Cardiac muscle cell (in vitro differentiated cells and primary cell): ENCODE measurements at places on chromosomes 5 and 9. TPM values are rescaled to one million over a fixed set of nuclear protein-coding genes. Genes with fewer than 3 reads are reported as not detected.
A peak's percentile ranks its signal among the peaks of the same experiment; 100 is the strongest.

The FBN2 gene
- 725 and 1,356 TPM in 2 replicates for polyA plus RNA-seq

DNA sequence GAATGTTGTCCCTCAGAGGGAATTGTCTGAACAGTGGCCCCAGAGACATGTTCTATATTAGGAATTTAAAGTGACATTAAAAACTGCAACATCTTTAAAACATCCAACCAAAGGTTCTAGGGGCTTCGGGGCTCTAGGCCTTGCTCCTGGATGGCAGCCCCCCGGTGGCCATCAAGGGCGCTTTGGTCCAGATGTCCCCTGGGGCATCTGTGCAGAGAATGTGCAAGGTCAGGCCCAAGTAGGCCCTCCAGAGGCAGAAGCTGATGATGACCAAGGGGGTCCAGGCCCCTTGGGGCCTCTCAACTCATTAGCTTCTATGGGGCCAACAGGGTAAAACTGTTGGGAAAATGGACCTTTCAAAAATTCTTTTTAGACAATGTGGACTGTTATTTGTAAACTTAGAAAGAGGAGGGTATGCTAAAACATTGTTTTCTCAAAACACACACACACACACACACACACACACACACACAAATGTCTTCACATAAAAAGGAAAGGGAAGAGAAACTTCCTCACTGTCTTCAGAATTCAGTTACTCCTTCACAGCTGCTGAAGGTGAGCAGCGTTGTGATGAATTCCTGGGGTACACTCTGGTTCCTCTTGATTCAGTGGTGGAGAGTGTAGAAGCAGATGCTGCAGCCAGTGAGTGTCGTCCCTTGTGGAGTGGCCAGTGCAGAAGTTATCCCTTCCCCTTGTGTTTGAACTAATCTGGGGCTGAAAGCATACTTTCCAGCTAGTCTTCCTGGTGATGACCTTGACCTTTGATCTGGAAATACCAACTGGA is 125.2 kb downstream of the WDR41 start:
- DNase-seq = peak; percentile 7
- H3K27me3 ChIP-seq = no peaks in the 10 kb centered on the region
- no peaks in the 10 kb centered on the region for H3K36me3 ChIP-seq
- H3K4me3 ChIP-seq = no peak overlapping the region
- no peak overlapping the region for H3K27ac ChIP-seq

DNA sequence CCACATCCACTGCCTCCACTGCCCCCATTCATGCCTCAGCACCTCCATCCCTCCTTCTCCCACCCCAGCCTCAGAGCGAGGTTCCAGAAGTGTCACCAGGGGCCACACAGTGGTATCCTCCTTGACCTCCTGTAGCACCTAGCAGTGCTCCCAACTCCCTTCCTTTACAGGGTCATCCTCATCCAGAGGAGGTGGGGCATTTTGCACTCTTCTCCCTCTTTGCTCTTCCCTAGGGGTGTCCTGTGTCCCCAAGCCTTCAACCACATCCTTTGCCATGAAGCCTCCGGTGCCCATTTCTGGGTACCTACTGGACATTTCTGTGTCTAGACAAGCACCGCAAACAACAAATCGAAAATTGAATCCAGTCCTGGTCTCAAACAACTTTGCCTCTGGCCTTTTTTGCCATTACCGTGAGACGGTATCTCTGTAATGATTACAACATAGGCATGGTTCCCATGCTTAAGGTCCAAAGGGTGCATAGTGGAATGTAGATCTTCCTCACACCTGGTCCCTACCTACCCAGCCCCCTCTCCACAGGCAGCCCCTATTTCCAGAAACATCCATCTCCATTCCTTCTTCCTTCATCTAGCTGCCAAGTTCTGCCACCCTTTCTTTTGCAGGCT is 17.6 kb downstream of the WWC1 start:
- peaks cover 26% of the 10 kb centered on the region for H3K27me3 ChIP-seq
- H3K36me3 ChIP-seq = no peaks in the 10 kb centered on the region
- DNase-seq = no peak
- H3K27ac ChIP-seq = no peak overlapping the region

The PCDHB12 gene
- 2.1 and 3.5 TPM in 2 replicates for polyA plus RNA-seq

GRCh38 chr9:68515326-68516017 is 25.2 kb downstream of the TMEM252 start:
- H3K36me3 ChIP-seq = peaks cover 15% of the 10 kb centered on the region
- no peaks in the 10 kb centered on the region for H3K27me3 ChIP-seq
- no peak overlapping the region for H3K27ac ChIP-seq
- peaks cover 6% of the 10 kb centered on the region for H3K4me1 ChIP-seq
- H3K4me3 ChIP-seq = no peak overlapping the region
- DNase-seq = peak; percentile 94

DNA sequence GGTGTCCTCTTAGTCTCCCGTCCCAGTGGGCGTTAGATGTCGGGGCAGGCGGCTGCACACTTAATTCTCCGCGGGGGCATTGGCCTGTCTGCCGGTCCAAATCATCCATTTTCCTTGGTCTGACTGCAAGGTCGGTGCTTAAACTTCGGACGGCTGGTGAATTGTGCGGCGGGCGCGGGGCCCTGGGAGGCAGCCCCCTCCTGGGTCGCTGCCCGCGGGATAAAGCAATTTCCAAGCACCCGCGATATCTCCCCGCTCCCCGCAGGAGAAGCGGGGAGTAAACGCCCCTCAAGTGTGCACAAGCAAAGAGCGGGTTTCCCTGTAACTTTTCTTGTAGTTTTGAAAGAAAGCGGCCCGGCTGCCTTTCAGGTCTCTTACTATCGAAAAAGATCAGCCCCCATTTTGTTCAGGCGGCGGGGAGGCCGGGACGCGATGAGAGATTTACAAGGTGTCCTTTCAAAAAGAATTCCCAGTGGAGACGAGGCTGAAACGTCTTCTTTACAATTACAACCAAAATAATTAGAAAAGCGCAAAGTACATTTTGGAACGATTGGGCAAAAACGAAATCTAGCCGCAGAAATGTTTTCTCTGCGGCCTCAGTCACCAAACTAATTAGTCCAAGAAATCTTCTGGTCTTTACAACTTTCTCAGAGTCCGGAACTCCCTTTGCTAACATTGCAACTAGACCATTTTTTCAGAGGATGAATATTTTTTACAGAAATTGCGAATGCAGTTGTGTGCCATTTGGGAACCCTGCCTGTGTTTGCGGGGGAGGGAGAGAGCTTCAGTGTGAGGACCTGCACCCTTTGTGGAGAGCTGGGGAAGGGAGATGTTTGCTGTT is 1.8 kb downstream of the IRX1 start:
- H3K27ac ChIP-seq = peak overlapping the region; percentile 74
- H3K4me3 ChIP-seq = peak overlapping the region; percentile 65
- no peak for DNase-seq
- peaks cover 6% of the 10 kb centered on the region for H3K36me3 ChIP-seq

The BNC2 gene
- polyA plus RNA-seq = 0.55 and 1.5 TPM in 2 replicates

The PNPLA7 gene
- polyA plus RNA-seq = 1.4 and 1.6 TPM in 2 replicates

The ACOT12 gene
- not detected in 2 replicates for polyA plus RNA-seq

The FAXDC2 gene
- 25.1 and 45.3 TPM in 2 replicates for polyA plus RNA-seq

DNA sequence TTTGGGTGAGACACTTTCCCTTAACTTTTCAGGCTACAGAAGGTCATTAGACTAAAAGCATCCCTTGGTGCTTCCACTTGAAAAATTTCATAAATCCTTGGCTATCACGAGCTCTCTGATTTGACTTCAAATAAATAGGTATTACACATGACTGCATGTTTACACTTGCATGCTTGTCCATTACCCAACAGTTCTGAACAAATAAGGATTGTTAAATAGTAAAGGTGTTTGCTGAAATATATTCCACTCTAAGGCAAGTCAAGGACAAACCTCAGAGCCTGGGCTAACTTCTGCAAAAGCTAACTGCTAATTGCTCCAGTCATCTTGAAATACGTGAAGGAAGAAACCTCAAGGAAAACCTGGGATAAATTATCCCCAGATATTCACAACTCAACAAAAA is 14.5 kb downstream of the FBXW2 start:
- no peak overlapping the region for H3K4me3 ChIP-seq
- no peak for DNase-seq
- no peaks in the 10 kb centered on the region for H3K4me1 ChIP-seq
- peak overlapping the region; percentile 39 for H3K27ac ChIP-seq
- H3K27me3 ChIP-seq = no peaks in the 10 kb centered on the region

GRCh38 chr9:80380301-80380700 is 808.5 kb downstream of the TLE4 start:
- H3K27me3 ChIP-seq = no peaks in the 10 kb centered on the region
- H3K4me1 ChIP-seq = no peaks in the 10 kb centered on the region
- no peaks in the 10 kb centered on the region for H3K36me3 ChIP-seq
- H3K27ac ChIP-seq = no peak overlapping the region
- DNase-seq = no peak

The TRIO gene
- 15.5 and 22.0 TPM in 2 replicates for polyA plus RNA-seq

GRCh38 chr5:133963493-133964128 is 4.8 kb downstream of the C5orf15 start:
- peaks cover 7% of the 10 kb centered on the region for H3K4me1 ChIP-seq
- H3K27me3 ChIP-seq = no peaks in the 10 kb centered on the region
- no peak for DNase-seq
- H3K27ac ChIP-seq = no peak overlapping the region
- H3K4me3 ChIP-seq = no peak overlapping the region

- H3K27ac ChIP-seq = no peak overlapping the region
- no peak for DNase-seq
- no peaks in the 10 kb centered on the region for H3K4me1 ChIP-seq
- no peak overlapping the region for H3K4me3 ChIP-seq
- no peaks in the 10 kb centered on the region for H3K36me3 ChIP-seq
Measured at GRCh38 chr5:100824635-100825034, 78.4 kb downstream of the ST8SIA4 start.

DNA sequence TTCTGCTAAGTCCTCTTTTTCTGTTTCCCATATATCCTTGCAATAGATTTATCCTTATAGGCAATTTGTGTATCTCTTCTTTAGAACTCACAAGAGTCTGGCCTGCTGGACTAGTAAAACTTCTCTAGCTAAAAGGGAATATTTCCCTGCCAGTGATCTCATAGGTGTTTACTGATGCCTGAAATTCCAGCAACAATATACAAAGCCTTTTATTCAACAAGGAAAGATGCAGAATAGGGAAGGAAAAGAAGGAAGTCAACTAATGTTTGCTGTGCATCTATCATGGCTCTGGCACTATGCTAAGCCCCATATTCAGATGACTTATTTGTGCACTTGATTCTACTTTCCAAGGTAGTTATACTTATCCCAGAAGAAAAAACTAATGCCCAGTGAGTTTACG is 160.0 kb upstream of the DMRTA1 start:
- no peak overlapping the region for H3K27ac ChIP-seq
- no peaks in the 10 kb centered on the region for H3K36me3 ChIP-seq
- DNase-seq = no peak
- H3K27me3 ChIP-seq = no peaks in the 10 kb centered on the region
- no peak overlapping the region for H3K4me3 ChIP-seq
- no peaks in the 10 kb centered on the region for H3K4me1 ChIP-seq

GRCh38 chr9:133742849-133743444 is 4.8 kb upstream of the SARDH start:
- DNase-seq = peak; percentile 84
- no peak overlapping the region for H3K4me3 ChIP-seq
- no peak overlapping the region for H3K27ac ChIP-seq
- no peaks in the 10 kb centered on the region for H3K27me3 ChIP-seq
- peaks cover 7% of the 10 kb centered on the region for H3K4me1 ChIP-seq

The PCDHB6 gene
- polyA plus RNA-seq = 0.26 and 0.37 TPM in 2 replicates

DNA sequence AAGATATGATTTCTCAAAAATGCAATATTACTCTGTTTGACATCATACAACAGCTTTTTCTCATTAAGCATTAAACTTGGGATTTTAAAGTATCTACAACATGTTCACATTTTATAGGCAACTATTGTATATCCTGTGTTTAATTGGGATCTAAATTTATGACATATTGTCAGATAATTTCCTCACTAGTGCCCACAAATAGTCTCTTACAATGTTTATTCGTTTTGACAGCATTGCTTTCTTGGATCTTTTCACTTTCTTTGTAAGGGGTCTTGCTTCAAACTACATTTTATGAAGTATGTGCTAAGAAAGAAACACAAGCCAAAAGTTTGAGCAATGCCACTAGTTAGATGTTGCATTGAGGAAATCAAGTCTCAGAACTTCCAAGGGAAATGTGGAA is 285.1 kb downstream of the TMEM167A start:
- H3K4me3 ChIP-seq = no peak overlapping the region
- H3K27me3 ChIP-seq = no peaks in the 10 kb centered on the region
- no peaks in the 10 kb centered on the region for H3K36me3 ChIP-seq
- no peak for DNase-seq
- no peak overlapping the region for H3K27ac ChIP-seq

The KIF2A gene
- polyA plus RNA-seq = 35.5 and 44.7 TPM in 2 replicates

The MSX2 gene
- polyA plus RNA-seq = 91.8 and 123 TPM in 2 replicates

DNA sequence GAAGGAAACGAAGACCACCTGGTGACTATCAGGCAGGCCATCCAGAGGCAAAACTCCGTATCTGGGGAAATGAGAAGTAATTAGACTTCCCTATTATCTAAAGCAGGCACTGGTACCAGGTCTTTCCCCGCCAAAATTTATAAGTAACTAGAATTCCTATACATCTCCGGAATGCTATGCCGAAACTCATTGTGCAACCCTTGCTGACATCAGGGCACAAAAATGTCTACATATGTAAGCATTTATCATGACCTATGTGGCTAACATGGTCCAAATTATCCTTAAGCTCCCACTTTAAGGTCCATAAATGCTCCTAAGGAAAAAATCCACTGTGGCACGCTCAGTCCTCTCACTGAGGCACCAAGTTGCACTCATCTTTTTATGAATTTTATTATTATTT is 17.8 kb downstream of the ACTL7B start:
- H3K4me3 ChIP-seq = no peak overlapping the region
- H3K27ac ChIP-seq = no peak overlapping the region
- H3K4me1 ChIP-seq = no peaks in the 10 kb centered on the region
- H3K36me3 ChIP-seq = no peaks in the 10 kb centered on the region

The SOHLH1 gene
- not detected in 2 replicates for polyA plus RNA-seq

The SPINK5 gene
- polyA plus RNA-seq = 3.5 and 5.5 TPM in 2 replicates

GRCh38 chr5:181224390-181225229 is 1.5 kb downstream of the TRIM41 start:
- DNase-seq = no peak
- no peaks in the 10 kb centered on the region for H3K36me3 ChIP-seq
- no peak overlapping the region for H3K27ac ChIP-seq
- peak overlapping the region; percentile 80 for H3K4me3 ChIP-seq
- no peaks in the 10 kb centered on the region for H3K4me1 ChIP-seq

GRCh38 chr9:91682806-91683205 is 259.2 kb upstream of the NFIL3 start:
- no peaks in the 10 kb centered on the region for H3K36me3 ChIP-seq
- H3K27ac ChIP-seq = no peak overlapping the region
- DNase-seq = no peak
- no peaks in the 10 kb centered on the region for H3K4me1 ChIP-seq
- H3K4me3 ChIP-seq = no peak overlapping the region

GRCh38 chr5:20029266-20029665 is 41.3 kb upstream of the CDH18 start:
- H3K27ac ChIP-seq = no peak overlapping the region
- DNase-seq = peak; percentile 6
- no peaks in the 10 kb centered on the region for H3K4me1 ChIP-seq
- no peaks in the 10 kb centered on the region for H3K27me3 ChIP-seq
- H3K36me3 ChIP-seq = no peaks in the 10 kb centered on the region

GRCh38 chr5:80905405-80905804 is 54.8 kb upstream of the RASGRF2 start:
- no peaks in the 10 kb centered on the region for H3K27me3 ChIP-seq
- no peak overlapping the region for H3K27ac ChIP-seq
- no peak overlapping the region for H3K4me3 ChIP-seq
- H3K36me3 ChIP-seq = no peaks in the 10 kb centered on the region
